ENCODE measurements at places on chromosomes 2 and 18.

DNA sequence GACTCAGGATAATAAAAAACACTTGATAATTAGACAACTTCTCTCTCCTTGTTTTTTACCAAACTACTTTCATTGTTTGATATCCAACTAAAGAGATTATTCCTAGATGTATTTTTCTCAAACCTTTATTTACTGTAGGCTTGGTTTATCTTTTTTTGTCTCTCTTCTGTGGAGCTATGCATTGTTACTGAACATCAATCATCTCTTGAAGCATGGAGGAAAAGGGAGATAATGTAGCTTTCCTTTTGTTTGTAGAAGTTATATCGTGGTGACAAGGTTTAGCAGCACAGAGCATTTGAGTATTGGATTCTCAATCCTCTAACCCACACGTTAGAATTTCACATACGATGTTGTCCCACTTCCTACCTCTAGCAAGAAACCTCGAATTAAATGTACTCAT lies 41.7 kb downstream of the SMCHD1 start:
- no peak for DNase-seq

DNA sequence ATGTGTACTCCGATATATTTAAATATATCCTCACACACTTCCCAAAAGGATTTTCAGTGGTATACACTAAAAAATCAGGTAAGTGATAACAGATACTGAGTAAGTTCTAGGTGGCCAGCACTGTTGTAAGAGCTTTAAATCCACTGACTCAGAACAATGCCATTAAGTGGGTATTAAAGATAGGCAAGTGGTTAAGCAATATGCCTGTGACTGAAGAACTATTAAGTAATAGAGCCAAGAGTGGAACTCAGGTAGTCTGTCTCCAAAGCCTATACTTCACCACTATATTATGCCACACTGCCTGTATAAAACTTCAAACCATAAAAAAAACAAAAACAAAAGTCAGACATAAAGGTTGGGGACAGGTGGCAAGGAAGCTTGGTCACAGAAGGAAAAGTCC lies 37.2 kb downstream of the THUMPD2 start:
- no peak for DNase-seq

DNA sequence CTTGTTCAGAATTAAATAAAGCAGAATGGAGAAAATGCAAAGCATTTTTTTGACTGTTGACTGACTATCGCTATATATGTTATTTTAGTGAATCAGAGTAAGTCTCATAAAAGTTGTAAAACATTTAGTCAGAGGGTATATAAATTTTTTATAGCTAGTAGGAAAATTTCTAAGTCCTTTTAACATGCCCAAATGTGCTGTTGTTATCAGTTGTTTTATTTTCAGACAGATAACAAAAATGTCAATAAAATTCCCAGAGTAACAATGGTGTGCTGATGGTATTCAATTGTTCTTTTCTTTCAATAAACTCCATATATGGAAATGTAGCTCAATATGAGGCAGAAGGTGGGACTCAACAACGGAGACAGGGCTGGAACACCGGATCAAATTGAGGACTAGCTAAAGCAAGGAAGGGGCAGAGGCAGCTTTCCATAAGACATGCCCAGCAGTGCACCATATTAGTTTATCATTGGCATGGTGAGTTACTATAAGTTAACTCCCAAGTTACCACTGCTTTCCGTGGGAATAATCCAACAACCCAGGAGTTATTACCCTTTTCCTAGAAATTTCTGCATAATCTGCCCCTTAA lies 26.6 kb downstream of the GULP1 start:
- no peak for DNase-seq

DNA sequence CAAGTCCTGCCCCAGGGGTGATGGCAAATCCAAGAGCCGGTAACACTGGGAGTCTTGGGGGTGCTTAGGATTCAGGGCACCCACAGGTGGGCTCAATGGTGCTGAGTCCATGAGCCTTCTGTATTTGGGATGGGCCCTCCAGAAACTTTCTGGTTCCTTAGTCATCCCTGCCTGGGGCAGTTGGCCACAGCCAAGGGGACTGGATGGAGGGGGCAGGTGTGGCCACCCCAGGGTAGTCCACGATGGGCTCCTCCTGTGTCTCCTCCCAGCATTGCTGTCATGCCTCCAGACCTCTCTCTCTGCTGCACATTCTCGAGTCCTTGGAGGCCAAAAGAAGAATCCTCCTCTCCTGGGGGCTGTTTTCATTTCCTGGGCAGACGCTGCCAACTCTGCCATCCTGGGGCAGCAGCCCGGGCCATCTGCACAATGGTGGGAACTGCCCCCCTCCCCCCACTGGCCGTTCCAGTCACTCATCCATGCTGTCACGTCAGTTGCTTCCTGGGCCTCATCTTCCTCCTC lies 158.0 kb upstream of the TWIST2 start:
- DNase-seq = no peak

GRCh38 chr18:79989195-79989497 lies 783 bp upstream of the TXNL4A start:
- no peak for DNase-seq

GRCh38 chr18:46071653-46072375 lies at the start of gene PSTPIP2:
Gene PSTPIP2, minus strand, starts transcription at chr18:46072260. Its CDS starts 72 bp downstream, at chr18:46072188.
- DNase-seq = no peak

DNA sequence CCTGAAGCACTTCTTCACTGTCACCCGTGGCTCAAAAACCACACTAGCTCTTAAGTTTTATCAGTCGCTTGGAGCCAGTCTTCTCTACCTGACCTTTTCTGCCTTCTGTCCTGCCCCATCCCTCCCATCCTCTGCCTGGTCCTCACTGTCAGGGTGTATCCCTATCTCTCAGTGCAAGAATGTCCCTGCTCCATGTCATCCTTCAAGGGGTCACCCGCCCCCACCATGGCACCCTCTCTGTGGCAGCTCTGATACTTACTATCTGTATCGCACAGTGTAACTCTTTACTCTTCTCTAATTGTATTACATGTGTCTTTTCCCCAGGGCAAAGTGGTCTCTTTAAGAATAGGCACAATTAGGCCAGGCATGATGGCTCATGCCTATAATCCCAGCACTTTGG lies 4.4 kb downstream of the VAMP5 start:
- DNase-seq = no peak

- no peak for DNase-seq
Observed at GRCh38 chr2:226664140-226664539, 135.5 kb downstream of the IRS1 start.

Measured in fibroblast of skin of left quadriceps (primary cell).